ENCODE measurements at places on chromosomes 1 and 21.

GRCh38 chr1:192726820-192727504, 81.9 kb upstream of the RGS2 start:
- DNase-seq = no peak

GRCh38 chr1:235998812-235999211, 66.1 kb downstream of the NID1 start:
- DNase-seq = no peak

DNA sequence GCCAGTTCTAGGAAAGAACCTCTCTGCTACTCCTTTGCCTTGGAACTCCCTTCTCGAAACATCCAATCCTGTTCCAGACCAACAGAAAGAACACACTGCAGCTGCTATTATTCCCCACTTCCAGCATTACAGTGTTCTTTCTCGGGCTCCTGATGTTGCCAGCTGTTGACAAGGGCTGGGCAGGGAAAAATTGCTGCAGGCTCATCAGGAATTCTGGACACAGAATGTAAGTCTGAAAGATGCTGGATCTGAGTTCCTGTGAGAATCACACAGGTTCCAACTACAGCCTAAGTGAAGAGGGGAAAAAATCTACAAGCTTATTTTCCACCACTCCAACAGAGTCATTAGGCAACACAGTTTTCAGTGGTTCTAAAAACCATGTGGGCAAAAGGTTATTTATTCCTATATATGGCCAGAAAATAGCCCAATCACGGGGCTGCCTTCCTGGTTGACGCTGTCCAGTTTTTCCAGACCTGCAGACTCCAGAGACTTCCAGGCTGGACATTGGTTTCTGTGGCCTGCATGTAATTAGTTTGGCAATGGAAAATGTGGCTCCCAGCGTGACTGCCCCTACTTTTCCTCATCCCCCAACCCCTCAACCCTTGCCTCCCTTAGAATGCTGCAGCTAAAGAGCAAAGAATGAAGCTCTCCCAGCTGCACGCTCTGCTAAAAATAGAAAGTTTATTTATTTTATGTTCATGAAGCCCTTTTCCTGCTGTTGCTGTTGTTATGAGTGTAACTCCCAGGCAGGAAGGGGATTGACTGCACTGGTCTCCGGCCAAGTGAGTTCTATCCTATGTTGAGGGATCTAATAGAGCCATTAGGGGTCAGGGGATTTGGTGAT, 8.3 kb upstream of the KIAA0040 start:
- peak; percentile 81 for DNase-seq

DNA sequence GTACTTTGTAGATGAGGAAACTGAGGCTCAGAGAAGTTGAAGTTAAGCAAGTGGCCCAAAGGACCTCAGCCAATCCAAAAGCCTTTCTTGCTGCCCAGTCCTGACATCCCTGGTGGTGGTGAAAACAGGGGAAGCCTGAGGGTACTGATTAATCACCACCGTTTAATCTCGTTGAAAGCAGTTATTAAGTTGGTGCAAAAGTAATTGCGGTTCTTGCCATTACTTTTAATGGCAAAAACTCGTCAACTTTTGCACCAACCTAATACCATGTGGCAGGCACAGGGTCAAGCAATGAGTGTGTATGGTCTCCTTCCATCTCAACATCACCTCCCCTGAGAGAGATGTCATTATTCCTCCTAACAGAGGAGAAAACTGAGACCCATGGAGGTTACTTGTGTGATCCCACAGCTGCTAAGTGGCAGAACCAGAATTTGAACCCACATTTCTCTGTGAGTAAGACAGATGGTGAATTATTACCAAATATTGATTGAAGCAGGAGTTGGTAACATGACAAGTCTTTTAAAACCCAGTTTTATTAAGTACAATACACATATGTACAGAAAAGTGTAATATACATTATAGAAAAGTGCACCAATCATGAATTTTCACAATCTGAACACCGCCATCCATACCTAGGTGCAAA, 39.4 kb upstream of the GRHL3 start:
- DNase-seq = no peak

DNA sequence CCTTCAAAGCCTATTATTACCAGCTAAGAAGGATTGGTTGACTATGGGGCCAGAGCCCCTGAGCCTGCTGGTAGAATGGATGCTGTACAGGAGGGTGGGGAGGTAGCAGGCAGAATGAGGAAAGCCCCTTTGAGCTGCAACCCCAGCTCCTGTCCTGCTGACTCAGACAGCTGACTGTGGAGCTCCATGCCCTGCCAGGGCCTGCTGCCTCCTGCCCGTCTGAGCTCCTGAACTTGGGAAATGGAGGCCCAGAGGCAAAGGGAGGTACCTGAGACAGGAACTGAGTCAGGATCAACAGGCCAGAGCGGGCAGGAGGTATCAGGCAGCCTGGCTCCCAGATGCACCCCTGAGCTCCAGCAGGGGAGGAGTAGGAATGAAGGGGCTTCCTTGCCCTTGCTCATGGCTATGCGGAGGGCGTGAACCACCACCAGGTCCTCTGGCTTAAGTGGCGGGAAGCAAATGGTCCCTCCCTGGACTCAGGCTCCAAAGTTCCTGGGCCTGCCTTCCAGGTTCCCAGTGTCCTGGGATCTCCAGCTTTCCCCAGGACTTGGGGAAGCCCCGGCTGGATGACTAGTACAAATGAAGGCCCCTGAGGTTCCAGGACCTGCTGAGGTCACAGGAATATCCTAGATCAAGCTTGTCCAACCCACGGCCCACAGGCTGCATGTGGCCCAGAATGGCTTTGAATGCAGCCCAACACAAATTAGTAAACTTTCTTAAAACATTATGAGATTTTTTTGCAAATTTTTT, 3.9 kb upstream of the SFN start:
- no peak for DNase-seq

- no peak for DNase-seq
These were observed 264.0 kb downstream of the CTH start for GRCh38 chr1:70674941-70675685.

DNA sequence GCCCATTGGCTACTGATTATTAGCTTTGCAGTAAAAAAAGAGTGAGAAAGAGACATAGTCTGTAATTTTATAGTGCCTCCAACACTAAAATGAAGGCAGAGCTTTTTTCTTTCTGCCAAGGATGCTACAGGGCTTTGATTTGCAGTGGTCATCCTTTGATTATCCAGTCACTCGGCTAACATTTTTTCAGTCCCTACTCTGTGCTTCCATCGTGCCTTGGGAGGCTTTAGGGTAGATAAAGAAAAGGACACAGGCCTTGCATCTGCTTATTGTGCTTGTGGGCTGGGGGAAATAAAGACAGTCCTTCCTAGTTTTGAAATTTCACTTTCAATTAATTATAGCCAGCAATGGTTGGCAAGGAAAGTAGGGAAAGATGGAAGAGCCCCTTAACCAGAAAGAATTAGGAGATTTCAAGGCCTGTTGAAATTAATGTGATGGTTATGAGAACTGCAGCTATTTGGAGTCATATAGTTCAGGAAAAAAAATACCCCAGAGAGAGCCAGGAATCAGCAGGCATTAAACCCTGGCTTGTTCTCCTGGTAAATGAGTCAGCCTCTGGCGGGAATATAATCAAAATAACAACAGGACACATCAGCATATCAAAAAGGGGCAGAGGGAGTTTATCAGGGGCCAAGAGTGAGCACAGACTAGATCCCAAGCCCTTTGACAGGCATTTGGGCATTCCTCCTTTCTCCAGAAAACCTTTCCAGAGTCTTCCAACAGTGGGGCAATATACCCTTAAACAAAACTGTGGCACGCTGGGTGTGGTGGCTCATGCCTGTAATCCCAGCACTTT, 27.4 kb downstream of the CACHD1 start:
- no peak for DNase-seq

DNA sequence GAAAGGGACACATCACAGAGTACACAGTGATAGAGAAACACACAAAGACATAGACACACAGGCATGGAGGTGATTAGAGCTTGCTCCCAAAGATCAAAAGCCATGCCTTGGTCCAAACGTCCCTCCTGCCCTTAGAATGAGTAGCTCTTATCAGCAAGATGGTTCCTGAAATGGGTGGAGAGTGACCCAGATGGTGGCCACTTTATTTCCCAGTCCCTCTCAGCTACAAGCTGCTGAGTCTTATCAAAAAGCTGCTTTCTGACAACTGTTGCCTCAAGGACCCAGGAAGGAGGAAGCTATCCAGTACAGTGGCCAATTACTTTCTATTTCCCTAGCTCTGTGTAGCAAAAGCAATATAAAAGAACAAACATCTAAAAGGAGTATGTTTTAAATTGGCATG, 7.7 kb upstream of the CLCA1 start:
- no peak for DNase-seq

- no peak for DNase-seq
These were observed 116.5 kb upstream of the LRRC7 start for GRCh38 chr1:69451196-69451595.

DNA sequence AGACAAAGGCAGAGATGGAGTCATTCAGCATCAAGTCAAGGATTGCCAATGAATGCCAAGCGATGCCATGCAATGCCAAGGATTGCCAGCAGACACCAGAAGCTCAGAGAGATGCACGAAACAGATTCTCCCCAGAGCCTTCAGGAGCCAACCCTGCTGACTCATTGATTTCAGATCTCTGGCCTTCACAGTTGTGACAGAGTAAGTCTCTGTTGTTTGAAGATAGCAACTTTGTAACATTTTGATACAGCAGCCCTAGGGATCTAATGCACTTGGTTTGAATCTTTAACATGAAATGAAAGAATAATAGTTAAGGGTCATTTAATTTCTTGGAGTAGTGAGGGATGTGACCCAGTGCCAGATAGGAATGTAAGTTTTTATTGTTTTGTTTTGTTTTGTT, 287.4 kb upstream of the RUNX1 start:
- no peak for DNase-seq

DNA sequence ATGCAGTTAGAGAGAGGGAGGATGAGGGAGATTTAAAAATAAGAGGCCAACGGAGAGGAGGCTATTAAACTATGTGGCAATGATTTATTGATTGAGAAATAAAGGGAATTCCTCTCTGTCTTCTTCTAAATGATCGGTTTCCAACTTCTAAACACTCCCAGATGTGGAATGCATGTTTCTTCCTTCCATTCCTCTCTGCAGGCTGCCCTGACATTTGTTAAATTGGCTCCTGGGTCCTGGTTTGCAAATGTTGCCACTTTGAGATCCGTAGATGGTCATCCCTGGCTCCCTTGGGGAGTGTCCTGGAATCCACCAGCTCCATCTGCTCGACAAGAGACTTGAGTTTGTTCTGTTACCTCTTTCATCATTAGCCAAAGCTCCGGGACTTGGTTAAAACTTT, 10.3 kb upstream of the C1orf198 start:
- DNase-seq = peak; percentile 59

GRCh38 chr1:182833271-182833670, 5.9 kb upstream of the DHX9 start:
- DNase-seq = no peak

- no peak for DNase-seq
These were observed 48.2 kb downstream of the ELK4 start for GRCh38 chr1:205583461-205584130.

DNA sequence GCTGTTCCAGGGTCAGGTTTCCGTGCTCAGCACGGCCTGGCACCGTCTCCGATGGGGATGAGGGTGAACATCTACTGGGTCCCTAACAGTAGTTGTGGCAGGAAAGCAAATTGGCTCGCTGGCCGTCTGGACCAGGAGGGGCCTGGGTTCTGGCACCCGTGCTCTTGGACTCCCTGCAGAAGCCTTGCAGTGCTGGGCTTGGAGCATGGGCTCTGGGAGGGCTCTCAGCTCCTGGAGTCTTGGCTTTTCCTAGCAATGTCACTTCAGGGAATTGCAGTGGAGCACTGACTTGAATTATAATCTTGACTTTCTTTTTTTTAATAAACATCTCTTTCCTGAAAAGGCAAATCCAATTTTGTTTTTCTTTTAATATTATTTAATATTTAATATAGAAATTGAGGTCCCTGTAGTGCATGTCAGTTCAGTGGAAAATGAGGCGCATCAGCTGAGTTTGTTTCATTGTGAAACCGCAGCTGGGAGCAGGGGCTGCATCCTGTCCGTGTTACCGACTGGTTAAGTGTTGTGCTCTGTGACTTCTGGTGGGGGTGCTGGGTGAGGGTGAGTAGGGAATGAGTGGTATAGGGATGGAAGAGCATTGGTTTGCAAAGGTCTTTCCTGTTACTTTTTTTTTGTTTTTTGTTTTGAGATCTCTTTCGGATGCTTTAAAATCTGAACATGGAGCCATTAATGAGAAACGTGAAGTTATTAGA, 64.1 kb downstream of the PEX14 start:
- no peak for DNase-seq

DNA sequence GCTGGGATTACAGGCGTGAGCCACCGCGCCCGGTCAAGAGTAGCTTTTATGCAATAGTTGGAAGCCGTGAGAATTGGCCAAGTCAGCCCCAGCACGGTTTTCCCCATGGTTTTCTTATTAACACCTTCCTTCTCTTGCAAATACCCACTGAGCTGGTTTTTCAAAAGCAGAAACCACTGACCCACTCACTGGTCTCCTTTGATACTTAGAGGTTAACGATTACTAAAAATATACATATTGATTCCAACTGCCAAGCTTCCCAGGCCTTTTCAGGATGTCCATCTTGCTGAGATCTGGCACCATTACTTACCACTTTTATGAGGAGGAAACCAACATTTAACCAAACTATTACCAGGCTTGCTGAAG, 25.9 kb upstream of the TARDBP start:
- DNase-seq = no peak

DNA sequence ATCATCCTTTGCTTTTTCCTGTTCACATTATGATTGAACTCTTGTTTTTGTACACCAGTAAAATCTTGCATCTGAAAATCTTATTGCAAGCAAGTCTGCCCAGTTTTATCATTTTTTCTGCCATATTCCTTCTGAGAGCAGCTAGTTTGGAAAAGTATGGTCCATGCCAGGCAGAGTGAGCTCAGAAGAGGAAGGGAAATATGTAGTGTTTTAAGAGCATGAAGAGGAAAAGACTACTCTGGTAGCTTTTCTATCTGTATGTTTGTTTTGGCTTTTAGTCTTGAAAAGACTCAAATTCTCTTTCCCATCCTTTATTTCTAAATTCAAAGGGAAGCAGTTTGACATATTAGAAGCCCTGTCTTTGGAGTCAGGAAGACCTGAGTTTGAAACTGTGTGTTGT, 125.8 kb downstream of the NFIA start:
- DNase-seq = no peak

DNA sequence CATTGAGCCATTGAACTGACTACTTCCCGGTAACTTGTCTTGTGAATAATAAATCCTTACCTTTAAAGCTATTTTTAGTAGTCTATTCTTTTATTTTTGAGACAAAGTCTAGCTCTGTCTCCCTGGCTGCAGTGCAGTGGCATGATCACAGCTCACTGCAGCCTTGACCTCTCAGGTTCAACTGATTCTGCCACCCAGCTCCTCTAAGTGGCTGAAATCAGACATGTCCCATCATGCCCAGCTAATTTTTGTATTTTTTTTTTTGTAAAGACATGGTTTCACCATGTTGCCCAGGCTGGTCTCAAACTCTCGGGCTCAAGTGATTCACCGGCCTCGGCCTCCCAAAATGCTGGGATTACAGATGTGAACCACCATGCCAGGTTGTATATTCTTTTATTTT, 59.3 kb upstream of the PTGS2 start:
- DNase-seq = no peak

GRCh38 chr1:17948594-17948993, 159.0 kb upstream of the IGSF21 start:
- DNase-seq = no peak

Measured in femur (tissue), 1 donor.